ENCODE measurements at places on chromosomes 6 and 20.

GRCh38 chr6:70172252-70172651 is 130.6 kb downstream of the COL9A1 start:
- no peak for DNase-seq

GRCh38 chr20:2748551-2749342 is 51.7 kb downstream of the CPXM1 start:
- no peak for DNase-seq

- DNase-seq, result no peak
Measured at GRCh38 chr20:18304618-18305017, 16.3 kb downstream of the ZNF133 start.

DNA sequence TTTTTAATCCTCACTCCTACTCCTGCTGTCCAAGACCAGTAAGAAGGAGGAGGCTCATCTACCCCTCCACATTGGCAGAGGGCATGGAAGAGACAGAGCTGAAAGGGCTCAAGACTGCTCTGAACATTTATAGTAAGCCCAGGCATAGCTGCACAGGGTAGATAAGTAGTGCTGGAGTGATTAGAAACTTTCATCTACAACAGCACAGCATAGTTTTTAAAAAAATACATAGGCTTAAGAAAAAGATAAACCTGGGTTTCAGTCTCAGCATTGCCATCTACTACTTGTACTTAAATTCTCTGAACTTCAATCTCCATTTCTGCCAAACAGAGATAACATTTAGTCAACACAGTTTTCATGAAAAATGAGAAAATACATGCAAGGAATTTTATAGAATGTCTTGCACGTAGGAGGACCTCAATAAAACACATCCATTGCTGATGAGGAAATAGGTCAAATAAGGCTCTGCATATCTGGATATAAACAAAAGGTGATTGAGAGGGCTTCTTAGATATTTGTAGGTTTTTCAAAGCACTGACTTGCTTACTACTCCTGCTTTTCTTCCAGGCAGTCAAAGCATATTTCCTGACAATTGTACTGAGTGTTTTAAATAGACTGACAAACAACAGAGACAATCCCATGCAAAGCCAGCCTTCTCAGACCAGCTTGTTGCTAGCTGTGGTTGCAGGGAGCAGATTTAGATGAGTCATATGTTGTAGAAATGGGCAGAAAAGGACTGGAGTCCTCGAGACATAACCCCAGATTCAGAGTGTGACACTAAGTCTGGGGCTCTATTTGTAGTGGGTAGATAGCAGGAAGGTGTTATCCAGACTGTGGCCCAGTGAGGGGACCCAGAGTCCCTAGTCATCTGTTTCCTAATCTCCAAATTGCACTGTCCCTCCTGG is 107.4 kb upstream of the TAB2 start:
- DNase-seq, result no peak

- no peak for DNase-seq
Measured at GRCh38 chr20:12928755-12929401, 79.9 kb upstream of the SPTLC3 start.

Measured in prostate gland (tissue), 2 donors.